Hypothalamus (tissue), 51 donors: ENCODE measurements at places on chromosomes 5 and 9.

DNA sequence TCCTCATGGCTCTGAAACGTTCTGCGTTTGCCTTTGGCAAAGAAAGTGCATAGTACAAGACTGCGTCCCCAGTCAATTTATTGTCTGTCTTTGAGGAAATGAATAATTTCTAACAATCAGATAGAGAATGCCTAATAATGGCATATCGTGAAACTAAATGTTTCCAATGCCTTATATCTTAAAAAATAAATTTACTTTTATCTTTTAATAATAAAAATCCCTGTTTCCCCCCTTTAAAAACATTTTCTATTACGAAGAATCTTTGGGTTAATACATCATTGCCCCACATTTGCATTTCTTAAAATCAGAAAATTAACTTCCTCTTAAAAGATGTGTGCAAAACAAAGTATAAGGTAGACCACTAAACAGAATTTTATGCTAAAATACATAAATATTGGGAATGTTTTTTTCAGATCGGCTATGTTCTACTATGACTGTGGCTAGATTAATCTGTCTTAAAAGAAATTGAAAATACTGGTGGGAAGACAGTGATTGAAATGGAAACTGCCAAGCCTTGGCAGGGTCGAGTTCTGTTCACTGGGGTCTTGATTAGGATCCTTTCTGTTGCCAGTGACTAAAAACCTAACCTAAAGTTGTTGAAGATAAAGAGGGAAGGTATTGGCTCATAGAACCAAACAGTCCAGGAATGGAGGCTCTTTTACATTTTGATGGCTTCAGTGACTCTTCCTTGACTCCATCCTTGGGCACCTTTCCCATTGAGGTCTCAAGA, at the start of gene IL5:
Gene IL5, minus strand, starts transcription at position 51 of the 730 bp plus-strand sequence. Its CDS starts 44 bp downstream, at position 7.
- no peak for DNase-seq

DNA sequence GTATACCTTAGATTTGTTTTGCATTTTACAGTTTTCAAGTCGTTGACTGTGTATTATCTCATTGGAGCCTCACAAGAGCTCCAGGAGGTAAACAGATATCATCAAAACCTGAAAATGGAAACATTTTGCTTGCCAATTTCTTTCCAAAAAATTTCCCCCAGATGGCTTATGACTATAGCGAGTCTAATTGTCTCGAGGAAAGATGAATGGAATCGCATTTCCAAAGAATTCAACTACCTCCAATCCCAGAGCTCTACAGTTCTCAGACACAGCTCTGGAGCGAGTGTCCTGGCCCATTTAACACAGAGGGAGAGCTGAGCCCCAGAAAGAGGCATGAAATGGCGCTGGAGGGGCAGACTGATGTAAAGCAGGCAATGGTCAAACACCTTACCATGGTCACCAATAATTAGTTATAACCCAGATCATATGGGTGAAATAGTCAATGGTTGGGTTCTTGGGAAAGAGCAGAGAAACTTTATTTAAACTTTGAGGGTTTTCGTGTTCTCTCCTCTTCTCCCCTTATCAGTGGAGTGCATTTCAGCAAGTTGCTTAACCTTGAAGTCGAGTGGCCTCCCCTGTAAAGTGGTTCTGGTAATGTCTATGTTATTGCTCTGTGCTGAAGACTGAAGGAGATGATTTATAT, 168.2 kb downstream of the ZDHHC21 start:
- no peak for DNase-seq

DNA sequence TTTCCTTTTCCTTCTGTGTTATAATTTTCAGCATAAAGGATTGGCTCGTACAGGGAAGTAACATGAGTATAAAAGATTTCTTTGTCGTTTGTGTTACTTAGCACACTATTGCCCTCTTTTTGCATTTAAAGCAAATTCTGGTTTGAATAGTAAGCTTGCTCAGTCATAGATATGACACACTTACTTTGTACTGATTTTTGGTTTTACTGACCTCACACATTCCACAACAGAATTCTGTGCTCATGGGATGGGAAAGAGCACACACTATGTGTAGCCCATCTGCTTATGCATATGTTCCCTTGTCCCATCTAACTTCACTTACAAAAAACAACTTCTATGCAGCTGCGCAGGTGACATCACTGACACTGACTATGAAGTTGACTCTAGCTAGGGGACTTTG, 111.9 kb upstream of the MTAP start:
- DNase-seq: no peak

DNA sequence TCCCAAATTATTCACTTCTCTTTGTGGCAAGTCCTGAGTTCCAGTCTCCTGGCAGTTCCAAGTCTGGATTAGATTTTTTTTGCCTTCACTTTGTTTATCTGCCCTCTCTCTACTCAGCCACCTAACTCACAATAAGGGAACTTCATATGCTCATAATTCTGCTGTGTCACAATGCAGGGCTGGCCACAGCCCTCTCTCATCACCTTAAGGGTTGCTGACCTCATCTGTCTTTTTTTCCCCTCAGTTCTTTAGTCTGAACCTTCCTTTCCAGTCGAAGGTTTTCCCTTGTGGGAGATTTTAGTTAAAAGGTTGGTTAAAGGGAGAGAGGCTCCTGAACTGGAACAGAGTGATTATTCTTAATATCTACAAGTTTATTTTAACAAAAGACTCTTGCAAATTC, 4.1 kb downstream of the BAG1 start:
- DNase-seq: no peak

DNA sequence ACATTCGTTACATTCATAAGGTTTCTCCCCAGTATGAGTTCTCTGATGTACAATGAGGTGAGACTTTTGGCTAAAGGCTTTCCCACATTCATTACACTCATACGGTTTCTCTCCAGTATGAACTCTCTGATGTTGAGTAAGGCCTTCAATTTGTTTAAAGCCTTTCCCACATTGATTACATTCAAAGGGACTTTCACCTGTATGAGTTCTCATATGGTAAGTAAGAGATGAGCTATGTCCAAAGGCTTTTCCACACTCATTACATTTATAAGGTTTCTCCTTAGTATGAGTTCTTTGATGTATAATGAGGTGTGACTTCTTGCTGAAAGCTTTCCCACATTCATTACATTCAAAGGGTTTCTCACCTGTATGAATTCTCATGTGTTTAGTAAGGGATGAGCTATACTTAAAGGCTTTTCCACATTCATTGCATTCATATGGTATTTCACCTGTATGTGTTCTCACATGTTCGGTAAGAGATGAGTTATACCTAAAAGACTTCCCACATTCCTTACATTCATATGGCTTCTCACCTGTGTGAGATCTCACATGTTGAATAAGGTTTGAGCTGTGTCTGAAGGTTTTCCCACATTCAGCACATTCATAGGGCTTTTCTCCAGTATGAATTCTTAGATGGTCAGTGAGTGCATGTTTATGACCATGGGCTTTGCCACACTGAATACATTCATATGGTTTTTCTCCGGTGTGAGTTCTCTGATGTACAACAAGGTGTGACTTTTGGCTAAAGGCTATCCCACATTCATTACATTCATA, 13.5 kb downstream of the ZFP37 start:
- no peak for DNase-seq

DNA sequence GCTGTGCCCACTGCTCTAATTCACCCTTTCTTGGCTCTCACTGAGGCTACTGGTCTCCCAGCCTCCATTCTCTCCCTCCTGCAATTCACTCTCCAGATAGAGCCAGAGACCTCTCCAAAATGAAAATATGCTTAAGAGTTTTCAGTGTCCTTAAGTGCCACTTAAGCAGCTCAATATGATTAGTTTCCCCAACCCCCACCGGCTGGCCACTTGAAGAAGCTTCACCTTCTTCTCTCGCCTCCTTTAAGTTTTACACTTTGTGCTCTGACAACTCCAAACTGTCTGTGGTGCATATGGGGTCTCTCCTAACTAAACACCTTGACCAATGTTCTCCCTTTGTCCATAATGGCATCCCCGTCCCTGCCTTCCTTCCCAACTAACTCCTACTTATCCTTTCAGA, 53.4 kb downstream of the CDK5RAP2 start:
- DNase-seq: no peak

GRCh38 chr9:9117866-9118265, 1318.3 kb upstream of the DMAC1 start:
- DNase-seq: no peak

- DNase-seq: peak; percentile 96
These were observed 549 bp upstream of the CARD19 start for GRCh38 chr9:93095205-93096130.

DNA sequence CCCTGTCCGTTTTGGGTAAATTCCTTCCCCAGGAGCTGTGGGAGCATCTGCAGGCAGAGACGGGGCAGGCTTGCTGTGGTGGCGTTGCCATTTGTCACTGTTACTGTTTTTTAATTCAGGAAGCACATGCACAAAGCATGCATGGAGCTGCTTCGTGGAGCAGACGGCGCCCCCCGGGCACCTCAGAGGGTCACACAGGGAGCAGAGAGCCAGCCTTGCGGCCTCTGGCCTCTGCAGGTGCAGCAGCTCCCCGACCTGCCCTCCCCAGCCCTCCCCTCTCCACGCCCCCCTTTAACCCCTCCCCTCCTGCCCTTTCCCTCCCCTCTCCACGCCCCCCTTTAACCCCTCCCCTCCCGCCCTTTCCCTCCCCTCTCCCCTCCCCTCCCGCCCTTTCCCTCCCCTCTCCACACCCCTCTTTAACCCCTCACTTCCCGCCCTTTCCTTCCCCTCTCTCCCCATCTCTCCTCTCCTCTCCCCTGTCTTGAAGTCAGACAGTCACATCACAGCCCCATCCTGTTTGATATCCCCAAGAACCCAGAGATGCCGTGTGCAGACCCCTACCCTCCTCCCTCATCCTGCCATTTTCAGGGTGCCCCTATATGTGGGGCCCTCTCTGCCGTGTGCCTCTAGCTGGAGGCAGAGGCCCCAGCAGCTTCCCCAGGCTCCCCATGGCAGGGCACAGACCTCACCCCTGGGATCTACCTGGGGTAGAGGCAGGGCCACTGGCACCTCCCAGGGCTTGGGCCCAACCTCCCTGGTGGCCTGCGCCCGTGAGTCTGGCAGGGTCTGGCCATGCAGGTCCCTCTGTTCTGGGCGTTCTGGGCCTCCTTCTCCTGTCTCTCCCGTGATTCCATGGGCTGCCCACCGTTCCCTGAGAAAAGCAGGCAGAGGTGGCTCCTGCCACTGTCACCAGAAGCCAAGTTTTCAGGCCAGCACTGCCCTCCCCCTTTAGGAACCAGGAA, 29.6 kb upstream of the UBAC1 start:
- peak; percentile 40 for DNase-seq

DNA sequence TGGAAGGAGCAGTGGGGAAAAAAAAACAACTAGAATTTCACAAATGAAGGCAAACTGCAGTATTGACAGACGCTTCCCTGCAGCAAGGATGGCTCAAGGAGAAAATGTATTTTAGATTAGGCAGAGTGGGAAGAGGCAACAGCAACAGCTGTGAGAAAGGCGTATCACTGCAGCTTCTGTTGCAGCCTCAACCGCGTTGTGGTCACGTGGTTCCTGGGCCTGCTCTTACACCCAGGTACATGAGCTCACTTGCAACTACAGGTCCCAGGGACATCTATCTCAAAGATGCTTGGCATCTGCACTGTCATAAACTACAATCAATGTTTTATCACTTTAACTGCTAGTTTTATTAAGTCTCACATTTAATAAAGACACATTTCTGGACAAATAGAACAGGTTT, 36.0 kb upstream of the GOLM1 start:
- no peak for DNase-seq

DNA sequence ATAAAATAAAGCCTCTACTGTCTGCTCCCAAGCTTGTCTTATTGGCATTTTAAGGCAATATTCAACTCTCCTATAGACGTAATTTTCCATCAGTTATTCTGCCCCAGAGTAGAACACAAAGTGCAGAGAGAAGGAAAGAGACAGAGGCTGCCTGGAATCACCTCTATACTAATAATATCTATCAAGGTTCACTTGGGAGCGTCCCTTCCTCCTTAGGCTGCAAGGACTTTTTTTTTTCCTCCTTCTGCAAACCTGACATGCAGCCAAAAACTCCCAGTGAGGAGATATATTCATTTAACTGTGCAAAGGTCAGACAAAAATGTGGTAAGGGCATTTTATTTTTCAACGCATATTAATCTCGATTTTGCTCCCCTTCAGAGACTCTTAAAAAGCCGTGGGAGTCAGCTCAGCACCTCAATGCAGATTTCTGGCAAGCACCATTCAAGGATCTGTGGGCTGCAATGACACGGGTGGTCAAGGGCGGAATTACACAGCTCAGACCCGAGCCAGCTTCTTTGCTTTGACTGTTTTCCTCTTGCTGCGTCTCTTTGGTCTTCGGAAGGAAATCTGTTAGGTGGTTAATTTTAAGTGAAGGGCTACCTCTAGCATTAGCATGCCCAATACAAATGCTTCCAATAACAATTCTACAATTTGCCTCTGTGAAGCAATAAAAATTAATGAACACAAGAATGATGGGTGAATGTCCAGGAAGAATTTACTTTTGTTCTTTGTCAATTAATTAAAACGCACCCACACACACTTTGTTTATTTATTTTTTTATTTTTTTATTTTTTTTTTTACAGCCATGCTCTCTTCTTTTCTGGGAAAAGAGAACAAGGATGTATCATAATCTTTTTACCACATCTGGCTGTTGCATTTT, 587.7 kb upstream of the GRAMD2B start:
- no peak for DNase-seq

- no peak for DNase-seq
These were observed 143.0 kb downstream of the ADAMTSL1 start for GRCh38 chr9:18616976-18617375.

GRCh38 chr9:120640380-120640779, 60.4 kb upstream of the CDK5RAP2 start:
- DNase-seq: no peak

GRCh38 chr5:51203598-51203997, 179.7 kb upstream of the ISL1 start:
- no peak for DNase-seq

DNA sequence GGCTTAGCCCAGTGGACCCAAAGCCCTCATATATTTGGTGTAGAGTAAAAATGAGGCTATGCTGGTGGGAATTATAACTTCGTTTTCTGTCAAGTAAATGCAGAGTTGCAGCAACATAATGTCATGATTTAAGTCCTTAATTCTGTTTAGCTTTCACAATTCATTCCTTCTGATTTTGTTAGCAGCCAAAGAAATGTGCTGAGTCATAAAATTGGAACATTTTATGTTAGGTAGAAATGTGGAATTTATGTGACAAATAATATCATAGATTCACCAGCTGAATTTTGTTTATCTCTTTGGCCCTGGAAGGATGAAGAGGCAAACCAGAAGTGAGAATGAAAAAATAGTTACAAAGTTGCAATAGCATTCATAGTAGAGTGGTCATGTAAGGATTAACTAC, 247.0 kb downstream of the TRPM3 start:
- no peak for DNase-seq

GRCh38 chr5:139684881-139685749, 37.0 kb downstream of the CXXC5 start:
- peak; percentile 49 for DNase-seq
